ENCODE measurements at places on chromosomes 5 and 9. TPM values are rescaled to one million over a fixed set of nuclear protein-coding genes. Genes with fewer than 3 reads are reported as not detected.

FRMD3 gene
- total RNA-seq, result 3.9 TPM

SEMA5A gene
- 47.5 TPM for total RNA-seq

SPINK6 gene
- not detected for total RNA-seq

LHX3 gene
- total RNA-seq, result not detected

HAVCR1 gene
- total RNA-seq, result not detected

WDR38 gene
- not detected for total RNA-seq
